Neural crest cell (in vitro differentiated cells): ENCODE measurements at places on chromosomes 2 and 18. TPM values are rescaled to one million over a fixed set of nuclear protein-coding genes. Genes with fewer than 3 reads are reported as not detected.

DNA sequence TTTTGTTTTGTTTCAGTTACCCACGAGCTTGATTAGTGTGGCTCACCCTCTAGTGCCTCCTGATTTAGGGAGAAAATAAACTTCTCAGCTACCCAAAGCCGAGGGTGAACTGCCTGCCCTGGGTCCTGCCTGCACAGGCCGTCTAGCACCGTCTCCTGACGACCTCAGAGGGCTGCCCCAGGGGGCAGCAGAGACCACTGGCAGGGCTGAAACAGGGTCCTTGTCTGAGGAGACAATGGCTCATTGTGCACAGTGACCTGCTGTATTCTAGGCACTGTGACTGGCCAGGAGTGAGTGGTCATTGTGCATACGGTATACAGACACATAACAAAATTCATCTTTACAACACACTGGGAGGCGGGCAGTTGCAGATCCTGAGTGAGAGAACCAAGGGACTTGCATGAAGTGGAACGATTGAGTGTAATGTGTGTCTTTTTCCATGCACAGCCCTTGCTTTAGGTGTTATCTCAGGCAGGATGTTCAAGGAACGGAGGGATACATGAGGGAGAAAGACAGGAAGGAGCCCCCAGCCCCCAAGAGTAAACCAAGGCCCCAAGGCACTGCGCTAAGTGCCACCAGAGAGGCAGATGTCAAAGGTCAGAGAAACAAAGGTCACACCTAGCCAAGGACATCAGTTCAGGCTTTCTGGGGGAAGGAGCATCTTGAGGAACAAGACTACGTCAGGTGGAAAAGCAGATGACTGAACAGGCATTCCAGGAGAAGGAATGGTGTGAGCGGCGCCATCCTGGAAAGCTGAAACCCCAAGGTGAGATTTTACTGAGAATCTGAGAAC, 421.3 kb downstream of the LPIN1 start:
- DNase-seq: peak; percentile 65

DNAH7 gene
- total RNA-seq: 1.5 and 2.6 TPM in 2 replicates

UGT1A8 gene
- not detected in 2 replicates for total RNA-seq

ORC4 gene
- total RNA-seq: 63.9 and 65.1 TPM in 2 replicates

- DNase-seq: no peak
These were observed 57.1 kb upstream of the CYTIP start for GRCh38 chr2:157501026-157501425.
